Lung (tissue), 17 donors: ENCODE measurements at places on chromosomes 6 and 20. TPM values are rescaled to one million over a fixed set of nuclear protein-coding genes. Genes with fewer than 3 reads are reported as not detected.
A peak's percentile ranks its signal among the peaks of the same experiment; 100 is the strongest.

DNA sequence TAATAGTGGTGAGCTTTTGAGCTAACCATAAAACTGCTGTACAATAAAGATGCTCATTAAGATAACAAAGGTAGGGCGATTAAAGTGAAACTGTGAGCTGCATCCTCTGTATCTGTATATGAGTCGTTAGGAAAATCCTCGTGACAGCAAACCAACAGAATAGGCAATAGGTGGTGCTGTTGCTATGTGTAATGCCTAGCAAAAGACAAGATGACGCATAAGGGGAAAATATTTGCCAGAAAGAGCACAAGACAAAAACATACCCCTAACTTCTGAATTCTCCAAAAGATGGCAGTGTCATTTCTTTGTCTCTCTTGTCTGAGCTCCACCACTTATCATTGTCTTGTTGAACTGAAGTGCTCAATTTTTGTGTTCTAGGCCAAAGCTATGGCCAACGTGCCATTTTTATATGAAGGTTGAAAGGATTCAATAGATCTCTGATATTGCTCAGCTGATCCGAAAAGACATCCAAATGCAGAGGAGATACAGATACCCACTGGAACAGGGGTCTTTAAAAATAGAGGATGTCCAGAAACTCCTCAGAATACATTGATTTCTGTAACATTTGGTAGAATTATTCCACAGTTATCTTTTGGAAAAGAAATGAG, 56.3 kb upstream of the ANKEF1 start:
- peak; percentile 67 for DNase-seq

SLC2A10 gene
- 20.6 TPM for total RNA-seq

HEY2 gene
- 1.0 TPM for total RNA-seq

DNA sequence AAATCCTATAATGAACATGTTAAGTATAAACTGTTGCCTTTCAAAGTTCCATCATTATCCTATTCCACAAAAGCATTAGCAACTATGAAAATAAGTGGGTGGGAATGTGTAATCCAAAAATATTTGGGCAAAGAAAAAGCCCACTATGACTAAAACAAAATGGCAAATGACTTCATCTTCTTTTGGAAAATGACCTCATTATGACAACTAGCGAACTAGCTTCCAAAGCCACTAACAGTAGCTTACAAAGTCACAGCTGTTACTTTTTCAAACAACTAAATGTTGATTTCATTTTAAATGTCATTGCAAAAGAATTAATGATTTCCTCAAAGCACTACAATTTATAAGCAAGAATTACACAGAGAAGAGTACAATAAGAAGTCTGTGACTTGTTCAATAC, 49.8 kb upstream of the RUNX2 start:
- peak; percentile 22 for DNase-seq

DNA sequence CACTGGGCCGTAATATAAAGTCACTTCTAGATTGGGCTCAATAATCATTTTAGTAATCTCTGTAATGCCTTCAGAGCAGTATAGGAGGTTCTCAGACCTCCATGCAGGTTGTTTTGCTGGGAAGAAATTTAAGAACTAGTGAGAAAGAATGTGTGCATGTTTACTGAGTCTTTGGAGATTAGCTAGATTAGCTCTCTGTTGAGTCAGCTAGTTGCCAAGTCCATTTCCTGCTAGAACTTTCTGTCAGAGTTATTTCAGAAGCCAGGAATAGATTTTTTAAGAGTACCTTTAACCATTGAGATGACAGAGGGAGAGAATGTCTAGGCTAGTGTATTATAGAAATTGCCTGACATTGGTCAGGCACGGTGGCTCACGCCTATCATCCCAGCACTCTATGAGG, 33.3 kb downstream of the ORC3 start:
- no peak for DNase-seq

GRCh38 chr6:41774841-41775240, 4.9 kb downstream of the FRS3 start:
- no peak for DNase-seq

PROKR2 gene
- total RNA-seq: not detected

DNA sequence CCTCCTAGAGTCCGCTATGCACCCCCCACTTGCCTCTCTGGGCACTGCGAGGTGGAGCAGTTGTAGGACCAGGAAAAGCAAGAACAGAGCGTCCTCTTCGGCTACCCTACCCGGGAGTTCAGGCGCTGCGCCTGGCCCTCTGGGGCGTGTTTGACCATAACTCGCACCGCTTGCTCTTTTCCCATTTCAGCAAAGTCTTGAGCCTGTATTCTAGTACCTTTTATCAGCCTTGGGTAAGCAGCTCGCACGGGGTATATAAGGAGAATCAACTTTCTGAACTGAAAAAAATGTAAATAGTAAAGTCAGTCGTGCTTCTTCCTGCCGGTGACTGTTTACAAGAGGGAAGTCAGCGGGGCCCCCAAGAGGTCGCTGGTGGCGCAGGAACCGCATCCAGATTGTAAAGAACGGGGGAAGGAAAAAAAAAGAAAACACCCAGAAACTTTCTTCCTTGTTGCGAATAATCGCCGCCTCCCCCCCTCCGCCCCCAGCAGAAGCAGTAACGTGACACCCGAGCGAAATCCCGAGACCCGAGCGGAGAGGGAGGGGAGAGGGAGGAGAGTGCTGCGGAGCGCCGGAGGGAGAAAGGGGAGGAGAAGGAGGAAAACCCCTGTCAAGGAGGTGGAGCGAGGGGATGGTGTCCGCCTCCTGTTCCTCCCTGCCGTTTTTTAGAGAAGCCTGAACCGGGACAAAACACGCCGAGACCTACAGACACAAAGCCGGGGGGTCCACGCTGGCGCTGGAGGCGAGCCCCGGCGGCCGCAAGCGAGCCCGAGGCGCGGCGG, at the start of gene UST:
Gene UST (plus strand): TSS at position 668 of the 782 bp plus-strand sequence. CDS start 401 bp downstream, outside the sequence.
- DNase-seq: peak; percentile 98

DNA sequence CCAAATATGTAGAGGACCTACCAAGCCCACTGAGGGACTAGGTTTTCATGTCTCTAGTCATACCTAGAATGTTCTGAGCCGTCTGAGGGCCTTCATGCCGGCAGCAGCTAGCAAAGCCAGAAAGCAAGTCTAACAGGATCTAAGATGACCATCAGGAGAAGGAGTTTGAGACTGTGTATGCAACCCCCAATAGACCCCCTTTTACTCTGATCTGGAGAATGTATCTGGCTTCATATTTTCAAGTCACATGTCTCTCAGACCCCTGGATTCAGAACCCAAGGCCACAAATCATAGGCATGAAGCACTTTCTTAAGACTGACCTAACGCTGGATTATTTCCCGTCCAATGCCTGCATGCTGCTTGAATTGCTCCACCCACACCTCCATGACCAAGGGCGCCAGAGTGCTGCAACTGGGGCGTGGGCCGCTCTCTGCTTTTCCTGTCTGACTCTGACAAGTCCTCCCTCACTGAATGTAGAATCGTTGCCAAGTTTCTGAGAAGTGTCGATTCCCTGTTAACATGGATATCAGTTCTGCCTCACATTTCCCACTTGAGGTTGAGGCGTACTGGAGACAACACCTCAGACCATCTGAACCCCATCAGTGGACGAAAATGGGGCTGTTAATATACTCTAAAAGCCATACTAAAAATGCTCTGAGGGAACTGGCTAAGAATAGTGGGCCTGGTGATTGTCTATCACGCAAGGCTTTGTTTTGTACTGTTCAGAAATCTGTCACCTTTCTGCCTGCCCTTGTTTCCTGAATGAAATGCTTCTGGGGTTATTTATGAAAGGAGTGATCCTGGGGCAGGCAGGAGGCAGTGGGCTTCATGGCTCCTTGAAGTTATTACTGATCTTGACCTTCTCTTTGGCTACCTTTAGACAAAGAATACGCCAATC, 23.9 kb upstream of the ASXL1 start:
- peak; percentile 12 for DNase-seq

GRCh38 chr6:26249957-26250697, 114.9 kb upstream of the BTN3A2 start:
- peak; percentile 85 for DNase-seq

DNA sequence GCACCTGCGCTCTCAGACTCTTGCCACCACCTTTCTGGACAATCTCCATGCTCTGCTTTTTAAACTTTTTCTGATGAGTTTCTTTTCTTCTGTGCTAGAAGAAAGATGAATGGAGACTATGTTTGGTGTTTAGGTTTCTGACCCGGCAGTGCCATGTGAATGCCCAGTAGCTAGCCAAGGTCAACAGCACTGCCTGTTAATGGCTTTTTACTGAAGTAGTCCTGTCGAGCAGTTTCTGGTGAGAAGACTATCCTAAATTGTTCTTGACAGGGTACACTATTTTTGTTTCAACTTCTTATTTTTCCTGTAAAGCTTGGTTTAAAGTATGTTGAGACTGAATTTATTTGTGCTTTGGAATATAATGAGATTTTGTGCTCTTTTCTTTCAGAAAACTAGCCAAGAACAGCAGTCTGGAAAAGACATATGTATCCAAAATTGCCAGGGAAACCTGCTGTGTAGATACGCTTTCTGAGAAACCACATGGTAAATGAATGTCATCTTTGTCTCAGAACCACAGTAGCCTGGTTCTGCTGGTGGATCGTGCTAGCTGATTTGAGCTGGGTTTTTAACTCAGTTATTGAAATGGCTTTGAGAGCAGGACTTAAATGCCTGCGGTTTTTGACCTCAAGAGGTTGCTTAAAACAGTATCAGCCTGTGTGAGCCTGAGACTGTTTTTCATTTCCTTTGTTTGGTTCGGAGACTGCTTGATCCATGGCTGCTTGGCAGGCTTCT, 48.1 kb downstream of the KCNS1 start:
- no peak for DNase-seq

DNA sequence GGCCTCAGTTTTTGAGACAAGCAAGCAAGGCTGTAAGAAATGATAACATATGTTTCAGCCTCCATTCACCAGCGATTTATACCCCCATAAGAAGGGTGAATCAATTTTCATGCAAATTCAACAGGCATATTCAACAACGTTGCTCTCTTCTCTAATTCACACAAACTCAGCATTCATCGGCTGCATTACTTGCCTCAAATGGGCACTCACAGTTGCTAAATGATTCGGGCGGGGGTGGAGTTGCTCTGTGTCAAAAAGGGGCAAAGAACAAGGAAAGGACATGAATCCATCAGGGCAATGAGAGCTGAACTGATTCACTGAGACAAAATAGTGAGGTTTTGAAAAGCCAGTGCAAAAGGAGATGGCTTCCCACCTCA, 9.0 kb downstream of the MOXD1 start:
- DNase-seq: no peak

DNA sequence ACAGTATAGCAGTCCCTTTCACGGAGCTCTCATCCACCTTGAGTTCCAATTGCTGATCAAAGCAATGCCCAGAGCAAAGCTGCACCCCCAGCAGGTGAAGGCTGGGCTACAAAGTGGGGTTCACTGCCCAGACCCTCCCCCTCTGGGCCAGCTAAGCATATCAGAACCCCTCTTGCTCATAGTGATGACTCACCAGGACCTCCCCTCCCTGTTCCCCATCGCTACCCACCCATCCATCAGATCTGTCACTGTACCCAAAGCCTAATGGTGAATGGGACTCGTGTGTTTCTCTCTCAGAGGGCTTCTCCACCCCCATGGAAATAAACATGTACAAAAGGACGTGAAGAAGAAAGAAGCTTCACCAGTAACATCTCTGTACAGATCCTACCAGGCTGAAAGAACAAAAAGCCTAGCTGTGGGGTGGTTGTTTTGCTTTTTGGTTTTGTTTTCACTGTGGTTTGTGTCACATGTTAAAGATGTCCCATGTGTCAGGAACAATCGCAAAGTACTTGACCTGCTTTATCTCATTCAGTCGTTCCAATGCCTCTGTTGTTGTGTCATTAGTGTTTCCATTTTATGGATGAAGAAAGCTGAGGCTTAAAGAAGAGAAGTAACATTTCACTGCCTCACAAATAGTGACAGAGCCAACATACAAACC, 518.5 kb downstream of the CD83 start:
- no peak for DNase-seq

PHACTR1 gene
- 48.4 TPM for total RNA-seq

CTAGE9 gene
- total RNA-seq: not detected
